Brain pericyte (primary cell): ENCODE measurements at places on chromosomes 4 and X.

- DNase-seq = no peak
Measured at GRCh38 chrX:39771089-39771488, 326.7 kb downstream of the BCOR start.

- no peak for DNase-seq
Measured at GRCh38 chr4:55600640-55601039, 8.6 kb upstream of the PDCL2 start.

- DNase-seq = no peak
Measured at GRCh38 chr4:80259817-80260216, 6.6 kb upstream of the FGF5 start.

DNA sequence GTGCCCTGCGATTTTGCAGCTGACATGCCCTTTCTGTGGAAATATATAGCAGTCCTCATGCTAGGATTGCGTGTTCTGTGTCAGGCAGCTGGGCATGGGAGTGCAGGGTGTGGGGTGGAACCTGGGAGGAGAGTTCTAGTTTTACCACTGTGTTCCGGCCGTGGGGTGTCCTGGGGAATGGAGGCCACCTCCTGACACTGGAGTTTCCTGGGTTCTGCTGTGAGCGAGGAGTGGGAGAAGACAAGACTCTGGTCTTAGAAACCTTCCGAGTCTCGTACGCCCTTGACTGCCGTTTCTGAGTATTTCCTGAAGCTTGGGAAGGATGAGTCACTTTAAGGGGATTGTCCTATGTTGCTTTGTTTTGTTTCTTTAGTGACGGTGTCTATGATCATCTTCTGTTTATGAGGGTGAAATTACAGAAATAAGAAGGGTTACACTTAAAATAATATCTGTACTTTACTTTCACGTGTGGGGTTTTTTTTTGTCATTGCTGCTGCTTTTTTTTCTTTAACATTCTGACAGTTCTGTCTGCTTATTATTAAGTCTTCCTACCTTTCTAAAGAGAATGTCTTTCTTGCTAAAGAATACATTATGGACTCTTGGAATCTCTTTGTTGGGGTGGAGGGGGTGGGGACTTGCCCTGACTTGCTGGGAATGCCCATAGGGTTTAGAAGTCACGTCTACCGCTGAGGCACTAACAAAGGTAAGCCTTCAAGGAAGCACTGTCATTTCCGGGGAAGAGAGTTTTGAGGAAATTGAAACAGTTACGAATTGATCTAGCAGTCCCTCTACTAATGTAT is 19.1 kb downstream of the CD99 start:
- DNase-seq = no peak

DNA sequence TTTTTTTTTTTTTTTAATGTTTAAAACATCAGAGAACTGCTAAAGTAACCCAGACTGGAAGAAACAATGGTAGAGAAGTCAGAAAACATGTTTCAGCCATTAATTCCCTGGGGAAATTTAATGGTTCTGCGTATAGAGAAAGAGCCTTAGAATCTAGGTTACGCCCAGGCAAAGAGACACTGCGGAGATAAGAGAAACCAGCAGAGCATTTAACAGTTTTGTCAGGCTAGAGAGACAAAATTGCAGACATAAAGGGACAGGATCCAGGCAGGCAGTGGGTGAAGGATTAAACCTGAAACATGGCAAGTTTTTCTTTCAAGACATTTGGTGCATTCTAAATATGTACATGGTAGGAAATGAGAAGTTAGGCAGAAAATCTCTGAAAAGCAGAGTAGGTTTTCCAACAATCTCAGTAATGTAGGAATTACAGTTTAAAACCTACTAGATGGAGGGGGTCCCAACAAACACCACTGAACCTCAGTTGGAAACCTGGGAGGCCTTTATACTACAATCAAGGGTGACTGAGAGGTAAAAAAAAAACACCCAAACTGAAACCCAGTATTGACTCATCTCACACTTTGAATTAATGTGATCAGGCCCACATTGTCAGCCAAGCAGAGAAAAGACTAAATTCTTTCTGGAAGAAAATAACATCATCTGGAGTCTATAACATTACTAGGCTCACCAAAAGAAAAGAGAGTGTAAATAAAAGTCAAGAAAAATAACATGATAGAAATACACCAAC is 254.2 kb upstream of the NWD2 start:
- DNase-seq = no peak

DNA sequence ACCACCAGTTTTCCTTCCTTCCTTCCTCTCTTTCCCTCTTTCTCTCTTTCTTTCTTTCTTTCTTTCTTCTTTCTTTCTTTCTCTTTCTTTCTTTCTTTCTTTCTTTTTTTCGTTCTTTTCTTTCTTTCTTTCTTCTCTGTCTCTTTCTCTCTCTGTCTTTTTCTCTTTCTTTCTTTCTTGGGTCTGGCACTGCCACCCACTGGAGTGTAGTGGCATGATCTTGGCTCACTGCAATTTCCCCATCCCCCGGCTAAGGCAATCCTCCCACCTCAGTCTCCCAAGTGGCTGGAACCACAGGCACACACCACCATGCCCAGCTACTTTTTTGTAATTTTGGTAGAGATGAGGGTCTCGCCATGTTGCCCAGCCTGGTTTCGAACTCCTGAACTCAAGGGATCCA is 51.6 kb upstream of the NHS start:
- DNase-seq = no peak

DNA sequence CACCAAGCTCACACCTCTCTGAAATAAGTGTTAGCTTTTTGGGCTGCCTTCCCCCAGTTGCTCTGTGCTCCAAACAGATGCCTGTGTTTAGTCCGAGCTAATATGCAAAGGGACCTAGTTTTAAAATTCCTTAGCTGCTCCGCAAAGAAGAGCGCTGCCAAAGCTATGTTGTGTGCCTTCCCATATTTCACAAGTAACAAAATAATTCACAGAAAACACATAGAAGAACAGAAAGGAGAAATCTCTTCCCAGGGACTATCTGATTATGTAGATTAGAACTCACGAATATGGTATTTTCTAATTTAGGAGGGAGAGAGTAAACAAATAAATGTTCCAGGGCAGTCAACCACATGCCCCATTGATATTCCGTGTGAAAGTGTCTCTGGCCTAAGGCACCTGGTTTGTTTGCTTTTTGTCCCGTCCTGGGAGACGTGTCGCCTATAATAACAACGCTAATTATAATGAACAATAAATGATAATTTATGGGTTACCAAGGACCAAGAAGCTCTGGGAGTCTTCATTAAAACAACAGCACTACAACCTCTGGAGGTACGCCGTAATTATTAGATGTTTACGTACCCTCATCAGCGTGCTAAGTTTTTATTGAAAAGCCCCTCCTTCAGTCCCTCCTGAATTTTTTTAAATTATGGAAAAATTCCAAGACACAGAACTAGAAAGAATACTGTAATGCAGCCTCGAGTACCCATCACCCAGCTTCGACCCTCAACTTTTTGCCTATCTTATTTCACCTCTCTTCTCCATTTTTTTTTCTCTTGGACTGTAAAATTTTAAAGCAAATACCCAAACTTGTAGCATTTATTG is 1.2 kb upstream of the CCNG2 start:
- no peak for DNase-seq

GRCh38 chr4:125111323-125111722 is 203.4 kb upstream of the FAT4 start:
- no peak for DNase-seq
